ENCODE measurements at places on chromosomes 13 and 19.

DNA sequence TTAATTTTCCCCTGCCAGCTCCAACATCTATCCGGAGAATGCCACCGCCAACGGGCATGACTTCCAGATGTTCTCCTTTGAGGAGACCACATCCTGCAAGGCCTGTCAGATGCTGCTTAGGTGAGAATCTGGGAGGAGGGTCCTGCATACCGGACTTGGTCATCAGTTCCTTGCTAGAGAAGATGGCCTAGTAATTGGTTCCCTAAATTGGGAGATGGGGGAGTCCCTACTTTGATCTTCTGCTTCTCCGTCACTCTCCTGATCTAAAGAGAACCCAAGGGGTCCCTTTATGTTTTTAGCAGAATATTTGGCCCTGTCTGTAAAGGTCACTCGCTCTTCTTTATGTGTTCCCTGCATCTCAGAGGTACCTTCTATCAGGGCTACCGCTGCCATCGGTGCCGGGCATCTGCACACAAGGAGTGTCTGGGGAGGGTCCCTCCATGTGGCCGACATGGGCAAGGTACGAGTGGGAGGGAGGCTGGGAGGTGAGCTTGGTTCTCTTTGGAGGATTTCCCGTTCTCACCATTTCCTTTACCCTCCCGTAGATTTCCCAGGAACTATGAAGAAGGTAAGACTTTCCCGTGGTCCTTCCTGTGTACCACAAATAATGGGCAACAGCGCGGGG, 54.1 kb upstream of the ADGRE1 start:
- DNase-seq: no peak

- no peak for DNase-seq
Observed at GRCh38 chr13:27667946-27668345, 46.3 kb downstream of the POLR1D start.

DNA sequence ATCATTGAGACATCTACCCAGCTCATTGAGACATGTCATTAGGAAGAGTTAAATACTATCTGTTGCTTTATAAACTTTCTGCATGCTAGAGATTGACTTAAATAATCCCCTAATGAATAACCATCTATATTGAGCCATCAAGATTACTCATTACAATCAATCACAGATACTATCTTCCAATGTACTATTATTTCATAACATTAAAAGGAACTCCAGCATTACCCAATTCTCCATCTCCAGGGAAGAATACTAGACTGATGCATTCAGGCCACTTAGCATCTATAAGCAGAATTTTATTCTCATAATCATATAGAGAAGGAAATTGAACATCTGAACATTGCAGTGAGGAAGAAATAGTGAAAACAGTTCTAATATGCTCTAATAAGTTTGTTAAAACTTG, 8.0 kb downstream of the EPSTI1 start:
- DNase-seq: no peak

DNA sequence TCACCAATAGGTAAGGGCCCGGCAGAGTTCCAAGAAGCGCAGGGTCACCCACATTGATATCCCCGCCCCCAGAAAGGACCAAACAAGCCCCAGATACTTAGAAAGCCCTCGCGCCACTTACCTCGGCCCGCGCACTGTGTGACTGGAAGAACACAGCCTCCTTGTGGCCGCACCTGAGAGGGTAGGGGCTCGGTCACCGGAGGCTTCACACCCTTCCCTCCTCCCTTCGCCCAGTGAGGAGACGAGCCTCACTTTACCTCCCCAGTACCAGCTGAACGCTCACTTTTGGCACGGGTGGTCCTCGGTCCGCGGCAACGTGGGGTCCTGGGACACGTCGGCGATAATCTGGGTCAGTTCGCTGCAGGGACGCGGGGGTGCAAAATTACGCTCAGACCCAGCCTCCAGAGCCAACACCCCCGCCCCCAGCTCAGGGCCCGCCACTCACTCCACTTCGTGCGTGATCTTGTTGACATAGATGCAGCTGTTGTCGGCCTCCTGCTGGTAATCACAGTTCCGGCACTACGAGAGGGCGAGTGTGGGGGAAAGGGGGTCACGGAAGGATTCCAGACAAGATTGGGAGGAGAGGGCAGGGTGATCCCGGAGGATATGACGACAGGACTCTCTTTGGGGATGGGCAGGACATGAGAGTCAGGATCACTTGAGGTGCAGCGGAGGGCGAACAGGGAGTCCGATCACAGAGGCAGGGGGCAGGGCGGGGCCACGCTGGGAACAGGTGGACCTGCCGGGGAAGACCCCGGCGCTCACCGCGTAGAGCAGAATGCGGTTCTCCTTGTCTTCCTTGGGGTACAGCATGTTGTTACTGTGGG, 568 bp downstream of the POLR2I start:
- DNase-seq: peak; percentile 40

DNA sequence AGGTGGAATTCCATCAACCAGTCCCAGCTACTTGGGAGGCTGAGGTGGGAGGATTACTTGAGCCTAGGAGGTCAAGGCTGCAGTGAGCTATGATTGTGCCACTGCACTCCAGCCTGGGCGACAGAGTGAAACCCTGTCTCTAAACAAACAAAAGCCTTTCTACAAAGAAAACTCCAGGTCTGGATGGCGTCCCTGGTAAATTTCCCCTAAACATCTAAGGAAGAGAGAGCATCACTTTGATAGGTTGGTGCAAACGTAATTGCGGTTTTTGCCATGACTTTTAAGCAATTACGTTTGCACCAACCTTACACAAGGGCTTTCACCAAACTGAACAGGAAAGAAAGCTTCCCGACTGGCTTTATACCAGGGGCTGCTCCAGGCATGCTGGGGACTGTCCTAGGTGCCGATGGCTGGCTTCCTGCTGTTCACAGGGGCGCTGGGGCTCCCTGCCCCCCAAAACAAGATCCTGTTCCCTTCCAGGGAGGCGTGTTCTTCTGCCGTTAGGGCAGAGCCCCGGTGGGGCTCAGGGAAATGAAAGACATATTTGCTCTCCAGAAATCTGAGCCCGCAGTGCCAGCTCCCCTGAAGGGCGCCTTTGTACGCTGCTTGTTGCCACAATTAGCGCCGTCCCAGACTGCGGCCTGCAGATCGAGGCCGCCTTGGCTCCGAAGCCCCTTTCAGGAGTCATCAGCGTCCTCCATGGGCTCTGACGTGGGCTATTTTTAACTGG, 38.7 kb upstream of the KLF2 start:
- DNase-seq: peak; percentile 68

- no peak for DNase-seq
Observed at GRCh38 chr19:46866407-46867136, 5.8 kb downstream of the ARHGAP35 start.

- no peak for DNase-seq
Observed at GRCh38 chr19:5154799-5155426, 185.7 kb downstream of the PTPRS start.

DNA sequence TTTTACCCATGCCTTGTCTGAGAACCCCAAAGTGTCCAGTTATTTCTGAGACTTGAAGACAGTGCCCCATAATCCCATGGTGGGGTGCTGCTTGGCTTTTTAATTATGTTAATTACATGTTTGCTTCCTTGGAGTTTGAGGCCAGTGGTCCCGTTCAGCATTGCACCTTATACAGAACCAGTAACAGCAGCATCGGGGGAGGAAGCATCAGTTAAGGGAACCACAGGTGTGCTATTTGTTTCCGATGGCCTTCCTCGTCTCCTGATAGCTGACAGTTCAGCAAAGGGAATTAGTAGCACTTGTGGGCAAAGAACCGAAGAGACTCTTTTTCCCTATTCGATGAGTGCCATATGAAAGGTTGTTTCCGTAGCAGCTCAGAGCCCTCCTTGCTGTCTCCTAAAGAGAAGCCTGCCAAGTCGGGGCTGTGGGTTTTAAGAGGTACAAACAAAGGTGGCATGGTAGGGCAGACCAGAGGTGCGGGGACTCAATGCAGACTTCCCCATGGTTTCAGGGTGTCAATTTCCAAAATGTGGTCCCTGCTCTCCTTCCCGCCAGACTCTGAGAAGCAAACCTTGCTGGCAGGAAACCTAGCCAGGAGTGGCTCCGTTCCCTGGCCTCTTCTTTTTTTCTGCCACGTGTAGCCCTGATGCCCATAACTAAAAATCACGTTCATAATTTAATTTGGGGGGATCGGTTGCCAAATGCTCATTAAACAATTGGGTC, 225.2 kb upstream of the TSHZ3 start:
- DNase-seq: no peak

DNA sequence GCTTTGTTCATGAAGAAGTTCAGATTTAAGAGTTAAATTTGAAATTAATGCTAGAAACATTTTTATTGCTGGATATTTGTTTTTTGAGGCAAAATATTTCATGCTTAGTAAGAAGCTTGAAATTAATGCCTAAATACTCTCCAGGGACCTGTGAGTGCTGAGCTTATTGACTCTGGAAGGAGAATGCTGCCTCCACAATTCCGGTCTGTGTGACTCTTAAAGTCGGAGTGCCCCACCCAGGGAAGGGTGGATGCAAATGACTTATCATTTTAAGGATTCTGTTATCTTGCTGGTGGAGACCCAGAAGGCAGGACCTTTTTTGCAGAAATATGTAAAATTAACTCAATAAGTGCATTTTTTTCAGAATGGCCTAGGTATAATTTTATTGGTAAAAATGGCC, 143.8 kb upstream of the RXFP2 start:
- no peak for DNase-seq

DNA sequence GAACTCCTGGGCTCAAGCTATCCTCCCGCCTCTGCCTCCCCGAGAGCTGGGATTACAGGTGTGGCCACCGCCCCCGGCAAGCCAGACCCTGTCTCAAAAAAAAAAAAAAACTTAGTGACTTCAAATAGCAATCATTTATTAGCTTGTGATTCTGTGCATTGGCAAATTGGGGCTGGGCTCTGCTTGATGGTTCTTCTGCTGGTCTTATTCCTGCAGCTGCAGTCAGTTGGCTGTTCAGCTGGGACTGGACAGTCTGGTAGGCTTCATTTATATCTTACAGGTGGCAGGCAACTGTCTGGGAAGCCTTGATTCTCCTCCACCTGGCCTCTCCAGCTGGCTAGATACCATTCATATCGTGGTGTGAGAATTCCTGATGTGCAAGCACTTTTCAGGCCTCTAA, 7.4 kb downstream of the DHDH start:
- no peak for DNase-seq

- no peak for DNase-seq
Observed at GRCh38 chr19:43812259-43812658, 10.0 kb upstream of the LYPD5 start.

- DNase-seq: no peak
Observed at GRCh38 chr19:49422407-49423070, 702 bp downstream of the PTH2 start.

GRCh38 chr19:3368848-3369336, 2.5 kb downstream of the NFIC start:
- no peak for DNase-seq

- no peak for DNase-seq
Observed at GRCh38 chr13:76038920-76039716, 403.0 kb downstream of the LMO7 start.

DNA sequence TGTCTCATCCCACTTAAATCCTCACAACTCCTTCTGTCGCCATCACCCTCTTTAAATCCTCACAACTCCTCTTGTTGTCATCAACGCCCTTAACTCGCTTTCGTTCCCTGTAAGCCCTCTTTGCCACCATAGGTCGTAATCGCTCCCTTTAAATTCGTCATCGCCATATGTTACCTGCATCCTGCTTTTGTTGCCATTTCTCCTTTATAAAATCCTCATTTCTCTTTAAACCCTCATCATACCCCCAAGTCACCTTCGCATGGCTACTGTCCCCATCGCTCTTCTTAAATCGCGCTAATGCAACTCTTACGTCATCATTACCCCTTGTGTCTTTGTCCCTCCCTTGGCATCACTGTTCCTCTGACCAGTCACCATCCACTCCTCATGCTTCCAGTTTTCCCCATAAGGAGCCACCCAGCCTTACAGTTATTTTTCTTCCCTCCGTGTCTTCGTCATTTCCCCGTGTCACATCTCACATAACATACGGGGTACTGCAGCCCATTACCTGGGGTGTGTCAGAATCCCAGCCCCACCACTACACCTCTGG, 539 bp downstream of the PLD3 start:
- no peak for DNase-seq

DNA sequence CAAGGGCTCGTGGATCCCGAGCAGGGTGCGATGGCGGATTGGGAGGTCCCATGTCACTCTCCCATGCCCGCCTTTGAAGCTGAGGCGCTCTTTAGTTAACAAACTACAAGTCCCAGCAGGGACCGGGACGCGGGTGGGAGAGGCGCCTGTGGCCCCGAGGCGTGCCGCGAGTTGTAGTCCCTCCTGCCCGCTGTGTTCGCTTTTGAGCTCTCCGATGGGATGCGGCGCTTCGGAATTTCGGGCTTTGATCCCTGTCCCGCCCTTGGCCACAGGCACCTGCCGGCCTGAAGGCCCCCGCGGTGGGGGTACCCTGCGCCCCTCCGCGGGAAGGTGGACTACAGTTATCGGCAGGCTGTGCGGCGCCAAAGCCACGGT, 11.0 kb downstream of the CYTH2 start:
- no peak for DNase-seq

GRCh38 chr13:44013758-44014291, 134.1 kb downstream of the LACC1 start:
- DNase-seq: peak; percentile 34

GRCh38 chr19:17716309-17716929, 2.9 kb upstream of the MAP1S start:
- no peak for DNase-seq

- no peak for DNase-seq
Observed at GRCh38 chr13:84659359-84659661, 777.0 kb upstream of the SLITRK1 start.

DNA sequence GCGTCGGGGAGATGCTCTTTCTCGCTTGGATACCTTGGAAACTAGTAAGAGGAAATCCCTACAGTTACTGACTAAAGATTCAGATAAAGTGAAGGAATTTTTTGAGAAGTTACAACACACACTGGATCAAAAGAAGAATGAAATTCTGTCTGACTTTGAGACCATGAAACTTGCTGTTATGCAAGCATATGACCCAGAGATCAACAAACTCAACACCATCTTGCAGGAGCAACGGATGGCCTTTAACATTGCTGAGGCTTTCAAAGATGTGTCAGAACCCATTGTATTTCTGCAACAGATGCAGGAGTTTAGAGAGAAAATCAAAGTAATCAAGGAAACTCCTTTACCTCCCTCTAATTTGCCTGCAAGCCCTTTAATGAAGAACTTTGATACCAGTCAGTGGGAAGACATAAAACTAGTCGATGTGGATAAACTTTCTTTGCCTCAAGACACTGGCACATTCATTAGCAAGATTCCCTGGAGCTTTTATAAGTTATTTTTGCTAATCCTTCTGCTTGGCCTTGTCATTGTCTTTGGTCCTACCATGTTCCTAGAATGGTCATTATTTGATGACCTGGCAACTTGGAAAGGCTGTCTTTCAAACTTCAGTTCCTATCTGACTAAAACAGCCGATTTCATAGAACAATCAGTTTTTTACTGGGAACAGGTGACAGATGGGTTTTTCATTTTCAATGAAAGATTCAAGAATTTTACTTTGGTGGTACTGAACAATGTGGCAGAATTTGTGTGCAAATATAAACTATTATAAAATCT, 2.7 kb upstream of the KCNRG start:
- DNase-seq: no peak

DNA sequence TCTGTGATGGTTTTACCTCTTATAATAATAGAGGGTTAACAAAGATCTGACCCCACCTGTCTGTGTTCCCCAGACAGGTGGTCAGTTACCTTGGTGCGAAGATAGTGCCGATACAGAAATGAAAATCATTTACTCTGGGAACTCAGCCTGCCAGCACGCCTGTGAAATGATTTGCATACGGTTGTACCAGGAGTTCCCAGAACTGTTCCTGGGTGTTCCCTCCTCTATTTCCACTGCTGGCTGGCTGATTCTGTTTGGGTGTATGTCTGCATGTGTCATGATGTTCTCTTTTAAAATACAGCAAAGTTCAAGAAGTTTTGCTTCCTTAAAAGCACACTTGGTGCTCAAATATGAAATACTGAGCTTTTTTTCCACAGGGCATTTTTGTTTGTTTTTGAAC, 527.1 kb downstream of the FGF9 start:
- DNase-seq: no peak

- DNase-seq: peak; percentile 28
Observed at GRCh38 chr13:98405107-98405571, 171.8 kb downstream of the STK24 start.

All from globus pallidus (tissue), 1 donor.